ENCODE measurements at places on chromosomes 2 and 18. TPM values are rescaled to one million over a fixed set of nuclear protein-coding genes. Genes with fewer than 3 reads are reported as not detected.

LRRC30 gene
- not detected for polyA plus RNA-seq

TNFRSF11A gene
- 0.29 TPM for polyA plus RNA-seq

NGEF gene
- 0.44 TPM for polyA plus RNA-seq

MDH1B gene
- 0.12 TPM for polyA plus RNA-seq

Measured in heart right ventricle (tissue), 16 donors.